ENCODE measurements at places on chromosomes 6 and 20.

GRCh38 chr6:132937466-132937906 is 123.1 kb downstream of the RPS12 start:
- DNase-seq: no peak

DNA sequence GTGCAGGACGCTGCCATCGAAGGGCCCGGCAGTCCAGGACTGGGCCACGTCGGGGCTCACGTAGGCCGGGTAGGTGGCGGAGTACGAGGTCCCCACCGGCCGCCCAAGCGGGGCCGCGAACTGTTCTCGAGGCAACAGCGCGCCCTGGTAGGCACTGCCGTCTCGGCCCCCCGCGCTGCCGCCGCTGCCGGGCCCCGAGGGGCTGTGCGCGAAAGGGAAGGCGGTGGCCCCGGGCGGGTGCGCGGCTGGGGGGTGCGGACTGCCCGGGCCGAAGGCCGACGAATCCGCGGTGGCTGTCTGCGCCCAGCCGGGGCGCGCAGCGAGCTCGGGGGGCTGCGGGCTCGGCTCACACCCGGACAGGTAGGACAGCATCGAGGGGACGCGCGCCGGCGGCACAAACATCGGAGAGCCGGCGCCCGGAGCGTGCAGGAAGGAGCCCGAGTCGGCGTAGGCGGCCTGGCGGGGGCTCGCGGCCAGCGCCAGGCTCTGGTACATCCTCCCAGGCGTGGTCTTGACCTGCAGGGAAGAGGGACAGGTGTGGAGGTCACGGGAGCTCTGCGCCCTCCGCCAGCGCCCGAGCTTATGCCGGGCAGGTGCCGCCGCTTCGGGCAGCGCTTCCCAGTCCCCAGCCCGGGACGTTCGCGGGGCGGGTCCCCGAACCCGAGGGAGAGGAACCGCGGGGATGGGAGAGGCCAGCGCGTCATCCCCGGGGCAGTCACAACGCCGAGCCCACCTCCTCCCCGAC is 596 bp downstream of the GATA5 start:
- no peak for DNase-seq

GRCh38 chr20:41784209-41784958 is 166.2 kb upstream of the CHD6 start:
- no peak for DNase-seq

DNA sequence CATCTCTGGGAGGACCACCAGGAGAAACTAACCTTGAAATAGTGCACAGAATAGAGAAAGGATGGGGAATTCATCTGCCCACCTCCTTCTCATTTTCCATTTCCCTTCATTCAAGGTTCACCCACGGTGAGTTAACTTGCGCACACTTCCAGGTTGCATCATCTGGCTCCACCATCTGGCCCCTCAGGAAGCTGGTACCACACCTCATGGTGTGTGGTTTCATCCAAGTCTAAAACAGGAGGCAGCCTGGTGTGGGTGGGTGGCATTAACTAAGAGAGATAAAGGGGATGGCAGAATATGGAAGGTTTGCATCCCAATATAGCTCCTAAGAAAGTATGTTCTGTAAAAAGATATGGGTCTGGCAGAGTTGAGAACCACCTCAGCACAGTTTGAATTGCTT is 3.8 kb downstream of the ZNF334 start:
- no peak for DNase-seq

DNA sequence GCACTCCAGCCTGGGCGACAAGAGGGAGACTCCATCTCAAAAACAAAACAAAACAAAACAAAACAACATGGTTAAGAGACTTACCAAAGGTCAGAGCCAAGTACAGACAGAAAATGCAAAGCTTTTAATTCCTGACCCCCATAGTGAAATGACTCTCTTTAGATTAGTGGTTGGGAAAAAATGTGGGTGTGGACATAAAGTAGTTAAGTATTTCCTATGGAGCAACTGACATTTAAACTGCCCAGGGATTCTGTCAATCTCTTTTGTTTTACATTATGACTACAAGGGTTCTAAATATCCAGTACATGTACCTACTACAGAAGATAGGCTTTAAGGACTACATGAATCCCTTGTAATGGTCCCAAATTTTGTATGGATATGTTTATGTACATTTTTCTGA is 75.1 kb downstream of the IRAK1BP1 start:
- DNase-seq: no peak

DNA sequence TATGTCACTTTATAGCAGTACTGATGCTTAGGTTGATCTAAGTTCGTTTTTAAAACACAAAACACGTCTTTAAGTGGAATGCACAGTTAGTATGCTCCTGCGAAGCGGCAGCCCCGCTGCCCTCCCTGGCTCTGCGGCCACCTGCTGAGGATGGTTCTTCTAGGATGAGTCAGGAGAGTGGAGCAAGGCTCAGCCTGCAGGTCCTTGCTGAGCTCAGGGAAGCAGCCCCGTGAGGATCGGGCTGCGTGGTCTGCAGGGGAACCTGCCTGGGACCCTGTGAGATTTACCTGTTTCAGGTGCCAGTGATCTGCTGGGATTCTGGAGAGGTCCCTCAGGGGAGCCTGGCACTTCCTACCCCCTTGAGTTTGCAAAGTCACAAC is 57.5 kb downstream of the SYNJ2 start:
- no peak for DNase-seq

- DNase-seq: no peak
Observed at GRCh38 chr6:24105191-24105590, 20.8 kb upstream of the NRSN1 start.

DNA sequence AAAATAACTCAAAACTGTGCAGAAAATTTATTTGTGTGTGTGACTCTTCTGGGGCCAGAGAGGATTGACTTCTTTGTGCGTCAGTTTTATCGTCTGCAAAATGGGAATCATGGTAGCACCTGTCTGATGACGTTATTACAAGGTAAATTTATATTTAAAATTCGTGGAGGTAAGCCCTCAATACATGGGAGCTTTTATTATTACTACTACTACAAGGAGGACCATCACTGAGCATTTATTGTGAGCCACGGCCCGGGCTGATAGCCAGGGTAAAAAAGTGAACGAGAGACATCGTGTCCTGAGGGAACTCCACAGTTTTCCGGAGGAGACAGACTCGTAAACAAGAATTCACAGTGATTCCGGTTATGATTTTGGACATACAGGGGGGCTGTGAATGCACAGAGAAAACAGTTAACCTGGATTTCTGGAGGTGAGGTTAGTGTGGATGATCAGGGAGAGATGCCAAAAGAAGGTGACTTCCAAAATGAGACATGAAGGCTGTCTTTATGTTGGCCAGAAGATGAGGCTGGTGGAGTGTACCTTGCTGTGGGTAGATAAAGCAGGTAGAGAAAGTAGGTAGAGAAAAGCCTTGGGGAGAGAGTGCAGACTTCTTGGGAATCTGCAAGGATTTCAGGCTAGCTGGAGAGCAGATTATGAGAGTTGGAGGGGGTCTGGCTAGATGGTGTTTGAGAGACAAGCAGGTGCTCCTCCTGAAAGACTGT is 10.6 kb upstream of the SERINC3 start:
- no peak for DNase-seq

DNA sequence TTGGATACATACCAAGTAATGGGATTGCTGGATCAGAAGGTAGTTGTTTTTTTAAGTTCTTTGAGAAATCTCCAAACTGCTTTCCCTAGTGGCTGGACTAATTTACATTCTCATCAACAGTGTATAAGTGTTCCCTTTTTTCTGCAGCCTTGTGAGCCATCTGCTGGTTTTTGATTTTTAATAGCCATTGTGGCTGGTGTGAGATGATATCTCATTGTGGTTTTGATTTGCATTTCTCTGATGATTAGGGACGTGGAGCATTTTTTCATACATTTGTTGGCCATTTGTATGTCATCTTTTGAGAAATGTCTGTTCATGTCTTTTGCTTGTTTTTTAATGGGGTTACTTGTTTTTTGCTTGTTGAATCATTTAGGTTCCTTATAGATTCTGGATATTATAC is 34.8 kb downstream of the TOP1 start:
- no peak for DNase-seq
